ENCODE measurements at places on chromosomes 12 and 14. TPM values are rescaled to one million over a fixed set of nuclear protein-coding genes. Genes with fewer than 3 reads are reported as not detected.

Gene SMCO2
- polyA plus RNA-seq: 0.33 TPM

Gene NUDT4
- polyA plus RNA-seq: 17.8 TPM

Gene E2F7
- polyA plus RNA-seq: 6.0 TPM

Gene ACSM4
- polyA plus RNA-seq: not detected

Gene KRT80
- 3.4 TPM for polyA plus RNA-seq

Gene PLEKHH1
- polyA plus RNA-seq: 0.37 TPM

Gene MANSC4
- not detected for polyA plus RNA-seq

Gene KRT5
- not detected for polyA plus RNA-seq

Gene MORN3
- 0.37 TPM for polyA plus RNA-seq

Gene CLMN
- polyA plus RNA-seq: 0.09 TPM

Gene GPR135
- 1.9 TPM for polyA plus RNA-seq

GRCh38 chr12:103806803-103807202 lies 34.2 kb downstream of the NT5DC3 start:
- peaks cover 20% of the 10 kb centered on the region for H3K4me1 ChIP-seq
- H3K4me3 ChIP-seq: no peak overlapping the region
- DNase-seq: no peak

- no peaks in the 10 kb centered on the region for H3K36me3 ChIP-seq
- no peak for DNase-seq
Measured at GRCh38 chr14:54805070-54805444, 97.6 kb downstream of the GCH1 start.

DNA sequence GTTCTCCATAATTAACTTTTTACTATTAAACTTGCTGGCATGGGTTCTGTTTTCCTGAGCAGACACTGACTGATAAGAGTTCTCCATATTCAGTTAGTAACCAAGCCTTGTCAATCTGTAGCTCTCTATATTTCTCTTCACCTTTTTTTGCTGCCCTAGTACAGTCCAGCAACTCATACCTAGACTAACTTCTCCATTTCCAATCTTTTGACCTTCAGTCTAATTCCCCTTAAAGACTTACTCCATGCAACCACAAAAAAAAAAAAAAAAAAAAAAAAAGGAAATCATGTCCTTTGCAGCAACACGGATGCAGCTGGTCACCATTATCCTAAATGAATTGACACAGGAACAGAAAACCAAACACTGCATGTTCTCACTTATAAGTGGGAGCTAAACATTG lies 125.7 kb upstream of the KRAS start:
- H3K4me3 ChIP-seq: no peak overlapping the region
- H3K27ac ChIP-seq: no peak overlapping the region
- no peaks in the 10 kb centered on the region for H3K36me3 ChIP-seq
- H3K27me3 ChIP-seq: no peaks in the 10 kb centered on the region
- DNase-seq: no peak

- H3K4me1 ChIP-seq: peaks cover 39% of the 10 kb centered on the region
- H3K27me3 ChIP-seq: no peaks in the 10 kb centered on the region
- H3K27ac ChIP-seq: peak overlapping the region; percentile 12
- DNase-seq: peak; percentile 92
- H3K4me3 ChIP-seq: no peak overlapping the region
Measured at GRCh38 chr14:74583689-74584434, 28.2 kb downstream of the LTBP2 start.

DNA sequence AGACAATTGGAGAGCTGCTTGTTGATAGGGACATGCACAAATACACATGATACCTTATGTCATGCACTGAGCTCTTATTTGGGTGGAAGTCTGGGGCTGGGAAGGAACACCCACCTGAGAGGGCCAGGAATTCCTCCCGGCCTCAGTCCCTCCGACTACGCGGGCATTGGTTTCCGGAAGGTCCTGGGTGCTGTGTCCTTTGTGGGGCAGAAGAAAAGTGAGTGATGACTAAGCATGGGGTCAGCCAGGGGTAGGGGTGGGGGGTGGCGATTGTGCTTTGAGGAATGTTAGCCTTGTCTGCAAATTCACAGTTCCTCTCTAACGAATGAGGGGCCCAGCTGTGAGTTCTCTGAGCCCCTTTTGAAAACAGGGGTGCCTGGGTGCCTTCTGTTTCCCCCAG lies 798 bp downstream of the CELA1 start:
- peak; percentile 16 for DNase-seq
- H3K27me3 ChIP-seq: no peaks in the 10 kb centered on the region
- H3K4me1 ChIP-seq: peaks cover 4% of the 10 kb centered on the region
- no peak overlapping the region for H3K4me3 ChIP-seq
- H3K36me3 ChIP-seq: no peaks in the 10 kb centered on the region

- no peaks in the 10 kb centered on the region for H3K27me3 ChIP-seq
- H3K4me3 ChIP-seq: no peak overlapping the region
- DNase-seq: no peak
- no peaks in the 10 kb centered on the region for H3K36me3 ChIP-seq
Measured at GRCh38 chr14:22991852-22992251, 9.5 kb upstream of the AJUBA start.

DNA sequence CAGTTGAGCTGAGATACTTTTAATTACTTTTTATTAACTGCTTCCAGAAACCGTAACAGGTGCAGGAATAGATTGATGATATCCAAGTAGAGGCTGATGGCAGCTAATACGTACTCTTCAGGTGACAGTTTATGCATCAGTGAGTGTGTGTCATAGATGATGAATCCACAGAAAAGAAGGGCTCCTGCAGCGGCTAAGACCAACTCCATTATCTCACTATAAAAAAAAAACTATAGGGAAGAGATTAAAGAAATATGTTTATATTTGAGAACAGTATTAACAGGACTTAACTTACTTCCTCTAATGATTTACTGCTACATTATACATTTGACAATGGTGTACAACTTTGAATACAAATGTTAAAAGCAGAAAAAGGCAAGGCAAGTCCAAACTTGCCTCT lies 7.4 kb upstream of the LLPH start:
- no peak overlapping the region for H3K4me3 ChIP-seq
- no peak for DNase-seq
- no peak overlapping the region for H3K27ac ChIP-seq

GRCh38 chr12:101485021-101485420 lies 9.9 kb downstream of the SPIC start:
- no peak for DNase-seq
- no peak overlapping the region for H3K27ac ChIP-seq
- no peaks in the 10 kb centered on the region for H3K4me1 ChIP-seq
- H3K27me3 ChIP-seq: no peaks in the 10 kb centered on the region
- H3K4me3 ChIP-seq: no peak overlapping the region

DNA sequence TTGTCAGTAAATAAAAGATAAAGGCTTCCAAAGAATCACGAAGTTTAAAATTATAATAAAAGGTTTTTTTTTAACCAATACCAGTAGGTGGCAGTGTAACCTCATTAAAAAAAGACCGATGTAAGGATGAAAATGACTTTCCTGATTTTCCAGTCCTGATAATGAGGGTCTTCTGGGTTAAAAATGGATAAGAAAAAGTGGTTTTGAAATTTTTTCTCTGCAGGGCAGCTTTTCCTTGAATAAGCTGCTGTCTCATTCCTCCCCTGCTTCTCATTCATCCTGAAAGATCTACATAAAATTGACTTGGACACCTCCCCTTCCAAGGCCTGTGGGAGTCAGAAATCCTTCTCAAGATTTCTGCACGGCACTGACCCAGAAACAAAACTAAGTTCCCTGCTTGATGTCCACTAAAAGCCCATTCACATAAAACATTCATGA lies 58.9 kb upstream of the FBXO33 start:
- DNase-seq: peak; percentile 52
- H3K27ac ChIP-seq: no peak overlapping the region
- peaks cover 3% of the 10 kb centered on the region for H3K4me1 ChIP-seq
- no peaks in the 10 kb centered on the region for H3K27me3 ChIP-seq
- no peak overlapping the region for H3K4me3 ChIP-seq

DNA sequence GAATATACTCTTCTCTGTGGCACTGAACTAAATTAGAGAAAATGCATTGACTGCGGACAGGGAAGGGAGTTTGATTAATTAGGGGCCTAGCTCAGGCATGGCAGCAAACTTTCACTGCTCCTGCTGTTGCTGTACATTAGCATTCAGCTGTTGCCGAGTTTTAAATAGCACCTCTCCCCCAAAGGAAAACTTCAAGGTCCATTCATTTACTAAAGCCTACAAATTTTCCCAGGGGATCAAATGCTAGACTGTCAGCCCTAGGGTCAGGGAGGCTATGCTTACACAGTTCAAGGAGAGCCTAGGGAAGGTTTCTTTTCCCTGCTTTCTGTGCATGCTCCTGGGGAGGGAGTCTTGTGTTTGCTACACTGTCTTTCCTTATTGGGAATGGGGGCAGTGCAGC lies 60.0 kb upstream of the GZMB start:
- no peaks in the 10 kb centered on the region for H3K4me1 ChIP-seq
- no peak for DNase-seq
- H3K36me3 ChIP-seq: no peaks in the 10 kb centered on the region

DNA sequence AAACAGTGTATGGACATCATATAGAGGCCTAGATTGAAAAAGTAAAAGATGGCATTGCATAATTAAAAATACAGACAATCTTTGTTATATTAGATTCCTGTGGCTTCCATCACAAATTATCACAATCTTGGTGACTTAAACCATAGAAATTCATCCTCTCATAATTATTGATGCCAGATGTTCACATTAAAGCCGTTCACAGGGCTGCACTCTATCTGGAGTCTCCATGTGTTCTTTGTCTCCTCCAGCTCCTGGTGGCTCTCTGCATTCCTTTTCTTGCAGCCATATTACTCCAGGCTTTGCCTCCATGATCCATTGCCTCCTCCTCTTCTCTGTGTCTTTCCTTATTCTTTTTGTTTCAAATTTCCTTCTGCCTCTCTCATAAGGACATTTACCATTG lies 875.7 kb upstream of the USP15 start:
- H3K27me3 ChIP-seq: no peaks in the 10 kb centered on the region
- no peaks in the 10 kb centered on the region for H3K4me1 ChIP-seq
- no peak overlapping the region for H3K4me3 ChIP-seq

DNA sequence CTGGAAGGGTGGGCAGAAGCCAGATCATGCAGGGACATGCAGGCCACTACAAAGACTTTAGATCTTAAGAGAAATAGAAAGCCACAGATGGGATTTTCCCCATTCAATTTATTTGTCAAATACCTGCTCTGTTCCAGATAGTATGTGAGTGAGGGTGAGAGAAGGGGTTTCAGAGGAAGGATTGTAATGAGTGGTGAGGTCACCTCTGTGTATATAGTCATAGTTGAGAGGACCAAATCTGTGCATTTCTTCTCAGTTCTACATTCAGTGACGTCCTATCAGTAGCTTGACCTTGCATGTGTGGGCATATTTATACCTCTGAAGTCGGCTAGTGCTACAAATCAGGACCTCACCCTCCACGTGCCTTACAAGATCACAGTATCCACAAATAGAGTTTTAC lies 31.2 kb upstream of the RBM19 start:
- H3K27me3 ChIP-seq: peaks cover 3% of the 10 kb centered on the region
- H3K27ac ChIP-seq: no peak overlapping the region
- no peaks in the 10 kb centered on the region for H3K4me1 ChIP-seq
- no peaks in the 10 kb centered on the region for H3K36me3 ChIP-seq
- DNase-seq: no peak

DNA sequence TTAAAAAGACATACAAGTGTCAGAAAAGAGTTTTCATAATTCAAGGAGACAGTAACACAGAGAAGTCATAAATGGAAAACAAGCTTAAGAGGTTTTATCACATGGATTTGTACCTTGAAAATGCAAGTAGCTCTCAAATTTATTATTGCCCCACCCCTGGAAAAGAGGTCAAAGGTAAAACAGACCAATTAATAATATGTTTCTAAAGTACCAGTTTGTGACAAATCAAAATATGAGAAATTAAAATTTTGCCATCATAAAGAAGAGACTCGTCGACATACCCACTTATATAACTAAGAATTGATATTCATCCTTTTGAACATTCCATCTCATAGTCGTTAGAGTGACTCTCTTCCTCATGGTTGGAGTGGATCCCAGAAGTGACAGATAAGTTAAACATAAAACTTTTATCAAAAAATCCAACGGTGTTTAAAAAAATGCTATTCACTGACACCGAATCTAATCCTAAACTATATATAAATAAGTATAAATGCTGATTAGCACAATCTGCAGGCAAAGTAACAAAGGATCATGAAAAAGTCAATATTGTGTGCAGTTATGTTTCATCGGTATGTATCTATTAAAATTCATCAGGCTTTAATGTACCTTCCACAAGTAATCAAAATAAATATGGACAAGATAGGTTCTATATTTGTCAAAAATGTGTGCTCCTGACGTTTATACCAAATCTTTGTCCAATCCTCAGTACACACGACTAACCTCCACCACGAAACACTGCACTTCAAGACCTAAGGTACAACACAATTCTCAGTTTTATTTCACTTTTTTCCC lies 2.3 kb downstream of the CORO1C start:
- peaks cover 2% of the 10 kb centered on the region for H3K36me3 ChIP-seq
- peak; percentile 60 for DNase-seq
- H3K4me1 ChIP-seq: peaks cover 17% of the 10 kb centered on the region
- peak overlapping the region; percentile 90 for H3K4me3 ChIP-seq

GRCh38 chr12:68119724-68120211 lies 39.8 kb downstream of the IFNG start:
- no peak for DNase-seq
- no peak overlapping the region for H3K27ac ChIP-seq
- H3K27me3 ChIP-seq: no peaks in the 10 kb centered on the region
- no peaks in the 10 kb centered on the region for H3K4me1 ChIP-seq

GRCh38 chr14:91745344-91745743 lies 13.5 kb upstream of the CATSPERB start:
- no peaks in the 10 kb centered on the region for H3K4me1 ChIP-seq
- H3K4me3 ChIP-seq: no peak overlapping the region
- DNase-seq: no peak
- no peaks in the 10 kb centered on the region for H3K27me3 ChIP-seq
- no peak overlapping the region for H3K27ac ChIP-seq

All from IMR-90 (cell line).